ENCODE measurements at places on chromosomes 4 and X. TPM values are rescaled to one million over a fixed set of nuclear protein-coding genes. Genes with fewer than 3 reads are reported as not detected.

Gene UGT2B15
- 2.0 TPM for total RNA-seq

Gene CPZ
- 4.9 TPM for total RNA-seq

Gene TEX13C
- not detected for total RNA-seq

Gene CSTF2
- total RNA-seq: 20.5 TPM

Gene RTL3
- total RNA-seq: not detected

Gene MAGEA2
- 0.69 TPM for total RNA-seq

Gene IL21
- total RNA-seq: not detected

Gene GPR34
- not detected for total RNA-seq

Gene ITM2A
- total RNA-seq: 5.9 TPM

Gene CFI
- 15.4 TPM for total RNA-seq

Gene SMIM9
- total RNA-seq: not detected

Gene N4BP2
- 23.5 TPM for total RNA-seq

Gene SUPT20HL1
- total RNA-seq: not detected

Gene PCSK1N
- total RNA-seq: 109 TPM

Gene TCEAL8
- 99.8 TPM for total RNA-seq

DNA sequence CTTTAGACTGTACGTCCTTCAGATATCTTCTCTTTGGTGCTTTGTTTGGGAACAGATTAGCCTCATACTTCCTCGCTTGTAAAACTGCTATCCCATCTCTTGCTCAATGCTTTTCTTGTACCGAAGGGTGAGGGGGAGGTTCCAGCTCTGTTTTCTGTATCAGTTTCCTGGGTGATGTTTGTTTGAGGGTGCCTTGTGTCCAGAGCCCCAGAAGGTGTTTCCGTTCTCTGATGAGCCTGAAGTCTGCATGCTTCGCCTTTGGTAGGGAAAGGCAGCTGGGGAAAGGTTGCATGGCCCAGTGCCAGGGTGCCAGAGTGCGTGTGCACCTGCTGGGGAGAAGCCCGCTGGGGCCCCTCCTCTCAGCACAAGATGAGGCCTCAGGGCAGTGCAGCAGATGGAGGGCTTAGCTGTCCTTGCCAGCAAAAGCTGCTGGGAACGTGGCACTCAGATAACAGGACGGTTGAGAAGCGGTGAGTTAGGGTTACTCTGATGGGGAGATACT is 73.7 kb downstream of the TBL1X start:
- peaks cover 24% of the 10 kb centered on the region for H3K4me1 ChIP-seq
- no peaks in the 10 kb centered on the region for H3K27me3 ChIP-seq
- H3K4me3 ChIP-seq: no peak overlapping the region
- H3K27ac ChIP-seq: peak overlapping the region; percentile 39
- peaks cover 16% of the 10 kb centered on the region for H3K36me3 ChIP-seq

GRCh38 chr4:178102139-178102538 is 659.9 kb upstream of the AGA start:
- H3K4me1 ChIP-seq: no peaks in the 10 kb centered on the region
- H3K36me3 ChIP-seq: no peaks in the 10 kb centered on the region
- H3K27me3 ChIP-seq: no peaks in the 10 kb centered on the region
- no peak for DNase-seq
- H3K4me3 ChIP-seq: no peak overlapping the region

DNA sequence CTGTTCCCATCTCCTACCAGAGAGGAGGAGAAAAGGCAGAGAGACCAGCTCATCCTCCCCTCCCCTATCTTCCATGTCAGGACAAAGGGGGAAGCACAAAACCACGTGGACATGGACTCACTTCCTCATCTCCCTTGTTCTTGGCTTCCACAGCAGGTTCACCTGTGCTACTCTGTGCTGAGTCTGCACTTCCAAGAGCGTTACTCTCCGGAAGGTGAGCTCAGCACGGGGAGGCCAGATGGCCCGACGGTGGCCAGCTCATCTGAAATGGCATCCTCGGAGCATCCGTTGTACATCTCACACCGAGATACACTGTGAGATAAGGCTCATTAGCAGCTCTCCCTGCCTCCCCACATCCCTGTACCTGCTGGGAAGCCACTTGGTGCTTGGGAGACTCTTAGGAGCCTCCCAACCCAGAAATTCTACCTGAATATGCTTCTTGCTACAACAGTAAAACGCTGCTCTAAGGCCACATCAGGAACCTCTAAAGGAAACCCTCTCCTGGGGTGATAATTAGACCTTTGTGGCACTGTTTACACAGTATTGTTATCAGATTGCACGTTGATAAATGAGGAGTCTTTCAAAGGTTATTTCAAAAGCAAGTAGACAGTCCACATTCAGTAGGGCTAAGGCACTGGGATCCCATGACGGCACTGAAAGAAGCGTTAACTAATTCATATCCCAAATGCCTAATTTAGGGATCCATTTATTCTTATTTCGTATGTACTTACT is 19.4 kb downstream of the LGI2 start:
- DNase-seq: no peak
- peaks cover 15% of the 10 kb centered on the region for H3K27me3 ChIP-seq
- no peaks in the 10 kb centered on the region for H3K36me3 ChIP-seq
- H3K27ac ChIP-seq: no peak overlapping the region

DNA sequence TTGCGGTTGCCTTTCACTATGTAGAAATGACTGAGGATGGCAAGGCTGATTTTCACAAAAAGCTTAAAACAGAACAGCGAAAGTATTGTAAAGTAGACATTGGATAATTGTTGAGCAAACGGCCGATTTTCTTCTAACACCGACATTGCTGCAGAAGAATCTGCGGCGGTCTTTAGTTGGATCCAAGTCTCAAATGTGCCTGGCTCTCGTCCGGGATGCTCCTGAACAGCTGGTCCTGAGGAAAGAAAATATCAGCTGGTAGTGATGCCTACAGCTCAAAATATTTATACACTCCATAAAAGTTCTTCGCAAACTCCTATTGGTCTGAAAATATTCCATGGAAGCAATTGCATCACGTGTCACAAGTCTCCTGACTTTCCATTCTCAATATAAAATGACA is at the start of gene ASB5:
ASB5 (minus strand) TSS at position 260 of the 400 bp plus-strand sequence; CDS start at position 146, 114 bp downstream.
- no peak within 1 kb of the TSS for H3K27ac ChIP-seq
- DNase-seq: no peak
- H3K4me1 ChIP-seq: no peaks in the 10 kb centered on the region
- no peaks in the 10 kb centered on the region for H3K27me3 ChIP-seq

DNA sequence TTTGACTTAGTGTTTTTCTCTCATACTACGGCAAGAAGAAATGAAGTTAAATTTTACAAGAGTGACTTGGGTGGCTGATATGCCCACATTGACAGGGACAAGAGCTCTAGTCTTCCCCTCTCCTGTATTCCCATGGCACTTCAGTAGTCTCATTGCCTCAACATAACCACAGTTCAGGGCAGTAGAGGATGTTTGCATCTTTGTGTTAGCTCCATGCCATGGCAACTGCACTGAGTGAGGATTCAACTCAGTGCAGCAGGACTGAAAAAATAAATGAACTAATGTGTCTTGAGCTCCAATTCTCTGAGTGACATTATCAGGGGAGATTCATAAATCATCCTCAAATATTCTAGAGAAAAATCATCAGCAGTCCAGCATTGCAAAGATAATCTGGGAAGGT is 78.8 kb downstream of the TET2 start:
- no peak overlapping the region for H3K4me3 ChIP-seq
- no peak overlapping the region for H3K27ac ChIP-seq
- DNase-seq: no peak
- H3K27me3 ChIP-seq: no peaks in the 10 kb centered on the region
- H3K36me3 ChIP-seq: no peaks in the 10 kb centered on the region
- peaks cover 19% of the 10 kb centered on the region for H3K4me1 ChIP-seq

- H3K36me3 ChIP-seq: peaks cover 22% of the 10 kb centered on the region
- DNase-seq: no peak
- no peaks in the 10 kb centered on the region for H3K4me1 ChIP-seq
- no peaks in the 10 kb centered on the region for H3K27me3 ChIP-seq
- no peak overlapping the region for H3K4me3 ChIP-seq
- no peak overlapping the region for H3K27ac ChIP-seq
Observed at GRCh38 chr4:78395642-78396041, 155.9 kb upstream of the ANXA3 start.

- no peaks in the 10 kb centered on the region for H3K36me3 ChIP-seq
- DNase-seq: peak; percentile 94
Observed at GRCh38 chrX:41923211-41923977, at the start of gene CASK. Gene CASK (minus strand): TSS chrX:41923554. CDS start chrX:41922988, 566 bp downstream.

- H3K36me3 ChIP-seq: no peaks in the 10 kb centered on the region
- H3K4me1 ChIP-seq: no peaks in the 10 kb centered on the region
- no peak overlapping the region for H3K27ac ChIP-seq
- DNase-seq: no peak
- no peak overlapping the region for H3K4me3 ChIP-seq
Observed at GRCh38 chrX:40773809-40774208, 38.5 kb upstream of the MED14 start.

GRCh38 chr4:53671757-53672156 is 80.5 kb upstream of the LNX1 start:
- no peaks in the 10 kb centered on the region for H3K27me3 ChIP-seq
- H3K4me1 ChIP-seq: no peaks in the 10 kb centered on the region
- no peaks in the 10 kb centered on the region for H3K36me3 ChIP-seq
- DNase-seq: no peak
- no peak overlapping the region for H3K4me3 ChIP-seq

- H3K36me3 ChIP-seq: no peaks in the 10 kb centered on the region
- no peak overlapping the region for H3K27ac ChIP-seq
- H3K27me3 ChIP-seq: no peaks in the 10 kb centered on the region
- no peak for DNase-seq
Observed at GRCh38 chr4:126238013-126238412, 923.3 kb downstream of the FAT4 start.

DNA sequence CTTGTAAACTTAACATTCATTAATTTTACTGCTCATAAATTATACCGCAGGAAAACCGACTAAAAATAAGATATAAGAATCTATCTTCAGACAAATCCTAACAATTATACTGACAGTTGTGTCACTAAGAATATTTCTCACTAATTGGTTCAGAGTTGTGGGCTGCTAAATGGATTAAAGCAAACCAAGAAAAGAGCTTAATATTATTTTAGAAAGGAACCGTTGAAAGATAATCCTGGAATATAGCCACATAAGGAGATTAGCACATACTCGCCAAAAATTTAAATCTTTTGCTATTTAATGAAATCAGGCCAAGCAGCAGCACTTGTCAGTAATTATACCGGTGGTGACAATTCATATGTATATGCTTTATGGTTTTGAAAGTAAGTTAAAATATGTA is 132.8 kb downstream of the SLIT2 start:
- H3K36me3 ChIP-seq: peaks cover 4% of the 10 kb centered on the region
- no peak overlapping the region for H3K27ac ChIP-seq
- no peaks in the 10 kb centered on the region for H3K27me3 ChIP-seq
- H3K4me3 ChIP-seq: no peak overlapping the region

GRCh38 chr4:139563515-139563914 is 7.5 kb upstream of the SETD7 start:
- H3K27ac ChIP-seq: no peak overlapping the region
- H3K36me3 ChIP-seq: no peaks in the 10 kb centered on the region
- no peak for DNase-seq
- no peak overlapping the region for H3K4me3 ChIP-seq

GRCh38 chrX:9114245-9114644 is 80.3 kb upstream of the FAM9B start:
- no peaks in the 10 kb centered on the region for H3K4me1 ChIP-seq
- no peak overlapping the region for H3K27ac ChIP-seq
- no peak overlapping the region for H3K4me3 ChIP-seq
- no peak for DNase-seq

GRCh38 chr4:137070614-137071013 is 461.7 kb downstream of the PCDH18 start:
- H3K27ac ChIP-seq: no peak overlapping the region
- DNase-seq: no peak
- H3K27me3 ChIP-seq: no peaks in the 10 kb centered on the region
- H3K36me3 ChIP-seq: no peaks in the 10 kb centered on the region
- H3K4me1 ChIP-seq: no peaks in the 10 kb centered on the region

DNA sequence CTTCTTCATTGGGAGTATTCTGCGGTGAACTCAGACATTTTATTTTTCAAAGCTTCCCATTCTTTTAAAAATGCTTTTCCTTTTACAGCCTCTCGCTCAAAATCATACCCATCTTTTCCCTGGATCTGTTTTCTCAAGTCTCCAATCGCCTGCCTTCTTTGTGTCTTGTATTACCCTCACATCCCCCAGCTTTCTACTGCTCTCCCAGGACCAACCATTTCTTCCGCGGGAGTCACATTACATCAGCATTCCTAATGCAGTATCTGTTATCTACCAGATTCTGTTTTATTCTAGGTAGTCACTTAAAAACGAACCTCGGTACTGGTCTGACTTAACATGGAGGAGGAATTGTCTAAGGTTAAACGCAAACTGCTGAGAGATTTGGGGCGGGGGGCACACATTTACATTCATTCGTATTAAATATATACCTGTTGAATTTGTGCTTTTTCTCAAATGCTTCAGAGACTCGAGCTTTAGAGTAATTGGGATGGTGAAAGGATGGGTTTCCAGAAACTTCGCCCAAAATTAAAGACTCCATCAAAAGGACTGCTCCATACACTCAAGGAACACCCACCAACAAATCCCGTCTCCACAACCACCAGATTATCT is 493 bp upstream of the UCHL1 start:
- H3K4me3 ChIP-seq: peak overlapping the region; percentile 76
- peaks cover 29% of the 10 kb centered on the region for H3K27me3 ChIP-seq

DNA sequence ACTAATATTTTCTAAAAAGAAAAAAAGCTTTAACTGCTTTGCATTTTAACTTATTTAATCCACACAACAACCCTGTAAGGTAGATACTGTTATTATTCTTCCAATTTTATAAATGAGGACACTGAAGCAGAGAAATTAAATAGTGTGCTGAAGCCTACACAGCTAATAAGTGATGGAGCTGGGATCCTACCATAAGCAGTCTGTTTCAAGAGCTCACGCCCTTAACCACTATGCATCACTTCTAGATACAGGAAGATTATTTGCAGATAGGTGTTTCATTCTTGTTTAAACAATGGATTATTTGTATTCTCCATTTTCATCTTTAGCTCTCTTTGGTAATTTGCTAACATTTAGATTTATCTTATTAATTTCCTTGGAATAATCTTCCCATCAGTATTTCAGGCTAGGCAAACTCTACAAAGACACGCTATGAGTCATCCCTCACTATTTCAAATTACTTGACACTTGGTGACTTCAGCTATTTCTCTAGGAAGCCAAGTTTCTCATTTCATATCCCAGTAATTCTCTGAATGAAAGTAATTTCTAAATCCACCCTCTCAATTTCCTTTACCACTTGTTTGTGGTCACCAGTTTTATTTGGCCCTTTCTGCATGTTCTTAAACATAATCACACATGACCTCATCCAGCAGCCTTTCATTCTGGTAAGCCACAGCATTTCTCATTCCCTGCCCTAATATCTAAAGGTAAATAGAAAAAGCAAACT is 67.3 kb downstream of the ASB9 start:
- DNase-seq: no peak
- no peaks in the 10 kb centered on the region for H3K4me1 ChIP-seq
- H3K27me3 ChIP-seq: no peaks in the 10 kb centered on the region
- H3K27ac ChIP-seq: no peak overlapping the region
- no peaks in the 10 kb centered on the region for H3K36me3 ChIP-seq

- no peak for DNase-seq
- H3K4me1 ChIP-seq: peaks cover 48% of the 10 kb centered on the region
- H3K27me3 ChIP-seq: no peaks in the 10 kb centered on the region
- peaks cover under 1% of the 10 kb centered on the region for H3K36me3 ChIP-seq
Observed at GRCh38 chr4:169201222-169202144, 69.3 kb downstream of the SH3RF1 start.

Data from type B pancreatic cell (in vitro differentiated cells).